ENCODE measurements at places on chromosomes 16 and 17.

DNA sequence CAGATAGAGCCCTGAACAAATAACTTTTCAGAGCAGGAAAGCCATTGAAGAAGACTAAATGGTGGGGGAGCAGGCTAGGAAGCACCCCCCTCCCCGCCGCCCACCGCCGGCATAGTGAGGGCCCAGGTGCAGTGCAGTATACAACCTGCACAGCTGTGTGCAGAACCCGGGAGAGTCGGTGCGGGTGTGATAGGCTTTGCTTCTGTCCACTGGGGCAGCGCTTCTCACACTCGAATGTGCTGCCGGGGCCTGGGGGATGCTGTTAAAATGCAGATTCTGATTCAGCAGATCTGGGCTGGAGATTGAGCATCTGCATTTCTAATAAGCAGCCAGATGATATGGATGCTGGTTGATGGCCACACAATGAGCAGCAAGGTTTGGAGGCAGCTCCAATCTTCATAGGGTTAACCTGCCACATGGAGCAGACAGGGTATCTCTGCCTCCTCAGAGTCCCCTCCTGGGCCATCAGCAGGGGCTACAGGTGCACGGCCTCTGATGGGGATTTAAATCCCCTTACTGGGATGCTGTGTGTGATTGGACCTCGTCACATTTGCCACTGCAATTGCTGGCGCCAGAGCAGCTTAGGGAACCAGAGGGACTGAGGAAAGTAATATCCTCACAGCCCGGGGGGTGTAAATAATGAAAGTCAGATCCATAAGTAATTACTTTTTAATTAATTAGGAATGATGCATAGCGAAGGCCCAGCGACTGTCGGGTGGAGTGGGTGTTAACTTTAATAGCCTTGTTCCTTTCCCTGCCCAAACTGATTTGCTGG is 172.0 kb upstream of the RPL38 start:
- peaks cover 4% of the 10 kb centered on the region for H3K4me1 ChIP-seq
- H3K4me3 ChIP-seq = no peak overlapping the region
- H3K27me3 ChIP-seq = no peaks in the 10 kb centered on the region

- no peak overlapping the region for H3K27ac ChIP-seq
- no peaks in the 10 kb centered on the region for H3K4me1 ChIP-seq
- DNase-seq = peak; percentile 90
- H3K27me3 ChIP-seq = no peaks in the 10 kb centered on the region
- H3K36me3 ChIP-seq = no peaks in the 10 kb centered on the region
These were observed 23.2 kb downstream of the TMEM92 start for GRCh38 chr17:50297407-50297865.

DNA sequence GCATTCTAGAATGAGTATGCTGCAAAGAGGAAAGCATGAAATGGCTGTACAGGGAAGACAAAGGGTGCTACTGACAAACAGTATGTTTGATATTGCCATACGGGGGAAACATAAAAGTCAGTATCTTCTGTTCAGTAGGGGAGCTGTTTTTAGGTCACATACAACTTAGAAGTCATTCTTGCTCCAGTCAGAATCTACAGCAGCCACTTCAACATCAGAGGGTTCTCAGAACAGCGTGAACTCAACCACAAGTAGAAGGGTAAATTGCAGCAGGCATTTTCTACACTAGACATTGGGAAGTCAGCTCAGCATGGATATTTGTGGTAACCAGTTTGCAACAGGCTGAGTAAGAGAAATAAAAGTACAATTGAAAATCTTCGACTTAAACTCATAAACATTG is 1241.8 kb upstream of the GOT2 start:
- peaks cover 11% of the 10 kb centered on the region for H3K36me3 ChIP-seq
- no peaks in the 10 kb centered on the region for H3K27me3 ChIP-seq
- H3K4me1 ChIP-seq = no peaks in the 10 kb centered on the region
- no peak overlapping the region for H3K27ac ChIP-seq

- H3K36me3 ChIP-seq = no peaks in the 10 kb centered on the region
- H3K27ac ChIP-seq = no peak overlapping the region
- no peak overlapping the region for H3K4me3 ChIP-seq
- H3K27me3 ChIP-seq = no peaks in the 10 kb centered on the region
- H3K4me1 ChIP-seq = no peaks in the 10 kb centered on the region
These were observed 273.9 kb upstream of the ZFHX3 start for GRCh38 chr16:73321853-73322252.

- DNase-seq = no peak
- no peak overlapping the region for H3K27ac ChIP-seq
- H3K4me3 ChIP-seq = no peak overlapping the region
- peaks cover 9% of the 10 kb centered on the region for H3K4me1 ChIP-seq
- H3K36me3 ChIP-seq = peaks cover 36% of the 10 kb centered on the region
- no peaks in the 10 kb centered on the region for H3K27me3 ChIP-seq
These were observed 153.9 kb upstream of the C17orf78 start for GRCh38 chr17:37221865-37222264.

DNA sequence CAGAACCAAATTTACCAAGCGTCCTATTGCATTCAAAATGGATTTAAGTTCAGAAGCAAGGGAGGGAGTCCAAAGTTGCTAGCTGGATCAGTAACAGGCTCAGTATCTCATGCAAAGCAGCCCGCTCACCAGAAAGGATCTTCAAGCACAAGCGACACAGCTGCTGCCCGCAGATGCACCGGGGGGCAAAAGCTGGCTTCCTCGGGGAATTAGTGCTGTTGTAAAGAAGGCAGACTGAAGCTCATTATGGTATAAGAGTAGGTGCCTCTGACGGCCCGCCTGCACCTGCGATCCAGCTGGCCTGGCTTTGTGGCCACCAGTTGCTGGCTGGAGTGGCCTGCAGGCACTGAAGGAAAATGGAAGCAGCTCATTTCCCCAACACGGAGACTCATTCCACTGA is 128.4 kb upstream of the RCVRN start:
- DNase-seq = no peak
- H3K4me1 ChIP-seq = 0 out of 2 replicates have a peak, but pooled peaks cover 2% of the 10 kb centered on the region
- no peaks in the 10 kb centered on the region for H3K27me3 ChIP-seq
- H3K27ac ChIP-seq = no peak overlapping the region

- H3K36me3 ChIP-seq = peaks cover 2% of the 10 kb centered on the region
- no peak overlapping the region for H3K4me3 ChIP-seq
- peaks cover 2% of the 10 kb centered on the region for H3K4me1 ChIP-seq
- H3K27me3 ChIP-seq = no peaks in the 10 kb centered on the region
These were observed 241.0 kb downstream of the XYLT1 start for GRCh38 chr16:17229766-17230165.

DNA sequence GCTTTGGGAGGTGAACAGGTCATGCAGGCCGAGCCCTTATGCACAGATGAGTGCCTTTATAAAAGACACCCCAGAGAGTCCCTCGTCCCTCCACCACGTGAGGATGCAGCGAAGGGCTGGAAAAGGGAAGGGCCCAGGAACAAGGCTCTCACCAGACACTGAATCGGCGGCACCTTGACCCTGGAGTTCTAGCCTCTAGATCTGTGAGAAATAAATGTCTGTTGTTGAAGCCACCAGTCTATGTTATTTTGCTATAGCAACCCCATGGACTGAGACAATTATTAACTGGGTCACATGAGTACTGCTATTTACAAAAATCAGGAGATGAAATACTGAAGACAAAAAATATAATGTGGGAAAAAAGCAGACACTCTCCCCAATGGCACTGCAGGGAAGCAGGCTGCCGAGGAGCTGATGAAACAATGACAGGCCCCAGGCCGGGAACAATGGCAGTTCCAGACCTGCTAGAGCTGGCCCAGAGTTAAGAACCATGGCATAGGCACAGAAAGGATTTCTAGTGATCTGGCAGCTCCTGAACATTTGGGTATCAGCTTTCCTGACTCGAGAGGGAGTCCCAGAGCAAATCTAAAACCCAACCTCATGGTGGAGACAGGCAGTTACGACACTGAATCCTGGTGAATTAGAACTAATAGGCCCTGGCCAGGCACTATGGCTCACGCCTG is 17.8 kb upstream of the GGA2 start:
- H3K4me1 ChIP-seq = no peaks in the 10 kb centered on the region
- no peaks in the 10 kb centered on the region for H3K27me3 ChIP-seq
- no peak for DNase-seq

DNA sequence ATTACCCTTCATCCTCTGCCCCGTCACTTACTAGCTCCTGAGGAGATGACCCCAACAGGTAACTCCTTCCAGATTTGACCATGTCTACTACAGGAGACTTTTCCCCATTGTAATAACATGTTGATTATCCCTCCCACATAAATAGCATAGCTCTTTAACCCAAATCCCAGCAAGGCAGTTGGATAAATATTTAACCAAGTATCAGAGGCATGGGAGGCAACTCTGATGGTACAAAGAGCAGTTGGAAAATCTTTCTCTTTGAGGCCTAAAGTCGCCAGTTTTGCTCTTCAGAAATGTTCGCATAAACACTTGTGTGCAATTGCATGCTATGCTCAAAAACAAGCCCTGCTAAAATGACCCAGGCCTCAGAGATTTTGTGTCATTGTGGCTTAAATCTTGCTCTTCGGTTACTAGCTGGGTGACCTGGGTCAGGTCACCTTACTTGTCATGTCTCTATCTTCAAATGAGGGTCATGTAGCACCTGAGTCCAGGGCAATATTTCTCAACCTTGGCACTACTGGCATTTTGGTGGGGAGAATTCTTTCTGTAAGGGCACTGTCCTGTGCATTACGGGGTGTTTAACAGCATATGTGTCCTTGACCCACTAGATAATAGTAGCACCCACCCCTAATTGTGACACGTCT is 48.8 kb downstream of the HSD17B2 start:
- no peak overlapping the region for H3K27ac ChIP-seq
- peaks cover 14% of the 10 kb centered on the region for H3K36me3 ChIP-seq
- no peaks in the 10 kb centered on the region for H3K4me1 ChIP-seq
- no peak for DNase-seq
- no peak overlapping the region for H3K4me3 ChIP-seq
- H3K27me3 ChIP-seq = no peaks in the 10 kb centered on the region

- H3K27ac ChIP-seq = no peak overlapping the region
- no peaks in the 10 kb centered on the region for H3K36me3 ChIP-seq
- H3K4me1 ChIP-seq = no peaks in the 10 kb centered on the region
These were observed 108.5 kb upstream of the RCVRN start for GRCh38 chr17:10013365-10014112.

- no peak for DNase-seq
- no peak overlapping the region for H3K27ac ChIP-seq
- H3K4me1 ChIP-seq = no peaks in the 10 kb centered on the region
- H3K4me3 ChIP-seq = no peak overlapping the region
These were observed 104.6 kb downstream of the SEC14L1 start for GRCh38 chr17:77245162-77245926.

DNA sequence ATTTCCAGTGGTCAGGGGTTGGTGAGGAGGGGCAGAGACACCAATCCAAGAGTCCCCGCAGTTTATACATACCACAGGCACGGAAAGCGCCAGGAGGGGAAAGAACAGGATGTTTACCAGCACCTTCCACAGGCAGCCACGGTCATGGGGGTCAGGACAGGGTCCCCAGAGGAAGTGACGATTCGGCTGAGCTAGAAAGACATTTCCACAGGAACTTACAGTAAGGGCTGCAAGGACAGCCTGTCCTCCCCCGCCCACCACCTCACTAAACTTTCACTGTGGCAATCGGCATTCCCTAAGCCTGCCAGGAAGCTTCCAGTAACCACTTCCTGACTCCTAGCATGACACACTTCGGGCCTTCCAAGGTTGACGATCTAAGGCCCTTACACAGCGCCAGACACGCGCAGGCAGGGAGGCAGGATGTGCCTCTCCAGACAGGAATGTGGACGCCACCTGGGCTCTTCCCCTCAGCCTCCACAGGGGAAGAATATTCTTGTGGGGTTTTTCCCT is 1.2 kb upstream of the MT2A start:
- DNase-seq = no peak
- peaks cover 6% of the 10 kb centered on the region for H3K4me1 ChIP-seq
- H3K4me3 ChIP-seq = no peak overlapping the region

- H3K4me1 ChIP-seq = no peaks in the 10 kb centered on the region
- no peak overlapping the region for H3K27ac ChIP-seq
- no peak overlapping the region for H3K4me3 ChIP-seq
- no peaks in the 10 kb centered on the region for H3K36me3 ChIP-seq
These were observed 2.7 kb downstream of the MYH13 start for GRCh38 chr17:10370016-10370608.

DNA sequence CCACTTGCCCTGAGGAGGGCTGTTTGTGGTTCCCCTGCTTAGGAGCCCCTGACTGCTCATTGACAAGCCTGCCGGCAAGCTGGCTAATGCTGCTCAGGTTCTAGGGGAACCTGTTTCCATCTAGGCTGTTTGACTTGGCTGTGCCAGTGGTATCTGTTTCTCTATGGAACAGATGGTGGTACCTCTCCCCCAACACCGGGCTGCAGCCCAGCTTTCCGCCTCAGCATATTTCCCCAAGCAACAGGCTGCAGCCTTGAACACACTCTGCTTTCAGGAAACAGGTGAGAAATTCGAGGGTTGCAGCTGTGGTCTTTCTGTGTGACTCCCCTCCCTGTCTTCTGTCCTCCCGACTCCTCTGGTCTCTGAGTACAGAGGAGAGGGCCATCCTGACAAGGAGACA is 132.3 kb downstream of the TMEM132E start:
- DNase-seq = peak; percentile 17
- no peaks in the 10 kb centered on the region for H3K27me3 ChIP-seq
- no peak overlapping the region for H3K4me3 ChIP-seq
- no peaks in the 10 kb centered on the region for H3K36me3 ChIP-seq

GRCh38 chr17:63295839-63296590 is 150.1 kb downstream of the CYB561 start:
- no peaks in the 10 kb centered on the region for H3K27me3 ChIP-seq
- H3K27ac ChIP-seq = no peak overlapping the region
- H3K36me3 ChIP-seq = peaks cover 21% of the 10 kb centered on the region
- H3K4me3 ChIP-seq = no peak overlapping the region
- H3K4me1 ChIP-seq = peaks cover 2% of the 10 kb centered on the region

DNA sequence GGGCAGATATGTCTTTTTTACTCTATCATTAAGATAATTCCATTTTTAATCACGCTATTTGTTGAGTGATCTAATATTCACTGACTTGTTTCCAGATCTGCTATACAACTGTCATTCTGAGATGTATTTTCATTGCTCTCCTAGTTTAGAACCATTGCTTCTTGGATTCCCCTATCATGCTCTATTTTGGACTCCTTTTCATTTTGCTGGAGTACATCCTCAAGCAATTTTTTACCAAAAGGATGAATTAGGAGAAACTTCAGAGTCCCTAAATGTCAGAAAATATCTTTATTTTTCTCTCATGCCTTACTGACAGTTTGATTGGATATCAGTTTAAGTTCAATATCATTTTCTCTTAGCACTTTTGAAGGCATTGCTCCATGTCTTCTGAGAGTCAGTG is 9.8 kb downstream of the MT4 start:
- no peak for DNase-seq
- H3K27me3 ChIP-seq = no peaks in the 10 kb centered on the region
- H3K4me1 ChIP-seq = no peaks in the 10 kb centered on the region
- no peak overlapping the region for H3K27ac ChIP-seq

Measured in H9 (cell line).